ENCODE measurements at places on chromosomes 4 and X.

GRCh38 chr4:97073194-97073593 is 1070.1 kb downstream of the STPG2 start:
- no peak for DNase-seq

DNA sequence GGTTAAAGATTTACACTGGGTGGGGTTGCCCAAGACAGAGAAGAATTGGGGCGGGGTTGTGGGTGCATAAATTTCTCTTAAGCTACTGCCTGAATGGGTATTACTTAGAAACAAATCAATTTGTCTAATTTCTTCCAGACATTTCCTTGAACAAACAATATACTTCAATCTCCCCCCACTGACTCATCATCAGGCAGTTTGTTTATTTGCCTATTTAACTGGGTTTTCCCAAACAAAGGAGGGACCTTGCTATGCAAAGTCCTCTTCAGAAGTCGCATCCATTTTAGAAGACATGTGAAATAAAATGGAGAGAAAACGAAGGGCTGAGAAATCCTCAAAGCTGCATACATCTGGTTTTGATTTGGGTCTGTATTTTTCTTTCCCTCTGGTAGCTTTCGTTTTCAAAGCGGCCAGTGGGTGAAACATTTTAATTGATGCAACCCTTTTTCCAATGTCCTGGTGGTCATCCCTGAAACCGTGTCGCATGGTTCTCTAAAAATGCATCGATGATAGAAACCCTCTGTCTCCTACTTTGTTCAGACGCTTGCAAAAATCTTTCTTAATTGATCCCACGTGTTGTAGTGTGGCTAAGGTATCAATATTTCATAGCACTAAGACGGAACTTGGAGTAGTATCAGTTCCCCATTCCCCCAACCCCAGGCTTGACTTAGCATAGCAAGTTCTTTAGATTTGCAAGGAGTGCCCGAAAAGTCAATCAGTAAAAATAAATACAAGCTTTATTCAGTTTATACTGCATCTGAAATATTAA is 115.1 kb upstream of the MXRA5 start:
- DNase-seq = no peak

- no peak for DNase-seq
Measured at GRCh38 chrX:21678048-21678612, 20.0 kb upstream of the KLHL34 start.

DNA sequence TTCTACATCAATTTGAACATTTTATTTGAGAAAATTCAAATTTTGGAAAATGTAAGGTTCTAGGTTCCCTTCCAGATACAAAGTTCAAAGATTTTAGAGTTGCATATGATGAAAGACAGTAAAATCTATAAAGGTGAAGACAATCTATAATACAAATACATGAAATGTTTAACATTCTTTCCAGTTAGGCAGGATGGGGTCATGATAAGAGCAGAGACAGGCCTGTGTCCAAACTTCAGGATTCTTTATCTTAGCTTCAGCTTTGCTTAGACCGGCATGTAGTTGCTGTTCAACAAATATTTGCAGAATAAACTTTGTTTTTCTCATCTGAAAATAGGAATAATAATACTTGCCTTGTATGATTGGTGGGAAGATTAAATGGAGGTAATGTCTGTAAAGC is 4.5 kb upstream of the RPS6KA3 start:
- no peak for DNase-seq

DNA sequence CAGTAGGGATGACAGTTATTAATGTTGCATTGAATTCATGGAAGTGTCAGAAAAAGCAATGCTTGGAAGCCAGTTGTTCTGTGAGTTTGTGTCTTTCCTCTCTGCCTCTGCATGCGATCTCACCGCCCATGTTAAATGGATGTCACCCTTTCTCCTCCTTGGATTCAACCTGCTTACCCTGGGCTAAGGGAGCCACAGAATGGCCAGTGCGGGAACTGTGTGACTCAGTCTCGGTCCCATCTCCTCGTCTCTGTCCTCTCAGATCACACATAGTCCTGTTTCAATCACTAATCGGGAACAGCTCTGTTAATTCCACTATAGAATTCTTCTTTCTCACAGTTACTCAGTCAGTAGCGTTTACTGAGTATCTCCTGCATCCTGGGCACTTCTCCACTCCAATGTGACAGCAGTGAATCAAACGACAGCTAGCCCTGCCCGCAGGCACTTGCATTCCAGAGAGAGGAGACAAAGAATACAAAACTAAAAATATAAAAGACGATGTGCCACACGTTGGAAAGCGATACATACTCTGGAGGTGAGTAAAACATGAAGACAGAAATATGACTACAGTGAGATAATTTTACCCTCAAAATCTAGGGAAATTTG is 53.6 kb upstream of the TLR3 start:
- no peak for DNase-seq

GRCh38 chr4:1646690-1647089 is 37.4 kb downstream of the FAM53A start:
- DNase-seq = no peak

DNA sequence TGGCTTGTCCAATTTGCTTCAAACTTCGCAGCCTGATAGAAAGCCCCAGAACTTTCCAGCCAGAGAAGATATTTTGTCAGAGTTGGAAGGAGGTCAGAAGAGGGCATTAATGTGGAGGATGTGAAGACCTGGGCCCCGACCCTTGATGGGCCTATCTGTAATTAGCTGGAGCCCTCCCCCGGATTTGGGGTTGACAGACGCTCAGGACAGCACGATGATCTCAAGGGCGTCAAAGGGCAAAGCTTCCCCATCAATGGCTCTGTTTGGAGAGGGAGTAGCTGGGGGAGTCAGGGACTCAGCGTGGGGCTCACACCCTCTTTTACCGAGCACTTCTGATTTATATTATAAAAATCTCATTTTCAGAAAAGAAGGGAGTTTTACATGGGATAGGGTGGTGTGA is 59.0 kb upstream of the PPP2R3B start:
- DNase-seq = no peak

GRCh38 chr4:27843776-27844175 is 983.1 kb downstream of the STIM2 start:
- DNase-seq = no peak

GRCh38 chrX:40579141-40579540 is 1.6 kb upstream of the ATP6AP2 start:
- DNase-seq = no peak

DNA sequence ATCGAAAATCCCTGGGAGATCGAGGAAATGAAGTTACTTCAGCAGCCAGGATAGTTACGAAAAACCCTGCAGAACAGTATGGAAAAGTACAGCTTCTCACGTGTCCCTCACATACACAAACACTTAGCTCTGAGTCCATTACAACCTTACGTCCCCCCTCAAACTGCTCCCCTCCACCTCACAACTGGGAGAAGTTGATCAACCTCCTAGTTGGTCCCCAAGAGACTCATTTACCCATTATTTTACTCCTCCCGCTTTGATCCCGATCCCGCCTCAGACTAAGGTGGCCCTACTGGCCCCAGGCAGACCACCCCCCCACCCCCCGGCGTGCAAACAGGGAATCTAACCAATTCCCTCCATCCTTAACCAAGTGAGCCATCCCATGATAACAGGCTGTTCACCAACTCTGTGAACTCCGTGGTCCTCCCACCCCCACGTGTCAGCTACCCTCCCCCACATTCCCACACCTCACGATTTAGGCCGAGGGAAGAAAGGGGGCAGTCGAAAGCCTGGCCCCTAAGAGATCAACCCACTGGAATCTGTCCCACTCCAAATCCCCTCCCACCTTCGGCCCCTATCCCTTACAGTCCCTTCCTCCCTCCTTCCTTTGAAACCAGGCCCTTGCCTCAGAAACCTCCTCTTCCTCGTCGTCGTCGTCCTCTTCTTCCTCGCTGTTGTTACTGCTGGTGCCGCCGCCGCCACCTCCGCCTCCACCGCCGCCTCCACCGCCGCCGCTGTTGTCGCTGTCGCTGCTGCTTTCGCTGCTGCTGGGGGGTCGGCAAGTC is 755 bp downstream of the ANKRD17 start:
- peak; percentile 21 for DNase-seq

DNA sequence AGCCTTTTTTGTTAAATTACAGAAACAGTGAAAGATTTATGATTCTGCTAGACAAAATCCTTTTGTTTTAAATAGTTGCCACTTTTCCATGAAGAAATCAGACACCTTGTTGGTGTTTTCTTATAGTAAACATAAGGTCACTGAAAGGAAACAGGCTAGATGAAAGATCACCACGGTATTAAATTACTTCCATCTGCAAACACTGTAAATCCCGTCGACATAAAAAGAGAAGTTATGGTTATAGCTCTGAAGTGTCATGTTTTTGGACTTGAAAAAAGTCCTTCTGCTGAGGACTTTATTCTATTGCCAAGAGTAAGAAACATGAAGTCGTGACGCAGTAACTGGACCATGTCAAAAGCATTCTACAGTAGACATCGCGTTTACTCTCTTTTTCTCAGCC is 567.6 kb upstream of the SLIT2 start:
- no peak for DNase-seq
